ENCODE measurements at places on chromosomes 12 and 14.

- DNase-seq: no peak
Measured at GRCh38 chr14:71236487-71236886, 329.2 kb downstream of the PCNX1 start.

DNA sequence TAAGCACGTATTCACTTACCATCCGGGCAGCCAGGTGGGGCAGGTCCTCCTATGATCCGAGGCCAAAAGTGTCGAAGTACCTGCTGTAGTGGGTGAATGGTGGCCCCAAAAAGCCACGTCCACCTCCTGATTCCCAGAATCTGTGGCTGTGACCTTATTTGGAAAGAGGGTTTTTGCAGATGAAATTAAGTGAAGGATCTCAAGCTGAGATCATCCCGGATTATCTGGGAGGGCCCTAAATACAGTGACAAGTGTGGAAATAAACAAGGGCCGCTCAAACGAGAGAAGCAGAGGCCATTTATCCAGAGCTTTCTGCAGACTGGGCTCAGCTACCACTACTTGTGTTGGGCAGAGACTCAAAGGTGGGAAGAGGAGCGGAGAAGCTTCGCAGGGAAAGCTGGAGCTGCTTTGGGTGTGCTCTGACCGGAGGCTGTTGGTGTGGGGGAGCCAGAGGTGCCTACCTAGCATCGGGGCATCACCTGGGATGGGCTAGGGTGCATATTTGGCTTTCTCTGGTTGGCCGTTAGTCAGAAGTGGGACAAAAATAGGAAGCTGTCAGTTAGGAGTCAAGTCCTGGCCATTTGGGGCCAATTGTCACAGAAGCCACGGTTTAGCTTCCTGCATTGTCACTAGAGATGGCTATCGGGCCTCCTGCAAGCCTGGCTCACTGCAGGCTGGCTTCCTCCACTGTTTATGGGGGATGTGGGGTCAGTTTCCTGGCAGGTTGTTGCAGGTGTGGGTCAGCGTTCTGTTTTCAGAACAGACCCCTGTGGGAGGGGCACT is 27.8 kb upstream of the DLK1 start:
- DNase-seq: no peak

DNA sequence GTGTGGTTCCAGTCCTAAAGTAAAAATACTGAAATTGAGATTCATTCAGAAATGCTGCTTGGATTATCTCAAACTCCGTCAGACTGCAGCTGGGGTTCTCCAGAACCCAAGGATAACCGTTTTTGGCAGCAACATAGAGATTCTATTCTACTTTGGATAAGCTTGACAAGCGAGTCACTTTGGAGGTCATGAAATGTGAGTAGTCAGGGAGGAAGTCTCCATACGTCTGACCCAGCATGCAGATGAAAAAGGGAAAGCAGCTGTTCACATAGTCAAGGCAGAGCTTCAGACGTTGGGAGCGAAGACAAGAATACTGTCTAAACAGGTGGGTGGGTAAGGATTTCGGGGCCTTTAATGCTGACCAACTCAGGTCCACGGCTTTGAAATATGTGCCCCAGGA is 14.9 kb upstream of the HSP90B1 start:
- DNase-seq: no peak

DNA sequence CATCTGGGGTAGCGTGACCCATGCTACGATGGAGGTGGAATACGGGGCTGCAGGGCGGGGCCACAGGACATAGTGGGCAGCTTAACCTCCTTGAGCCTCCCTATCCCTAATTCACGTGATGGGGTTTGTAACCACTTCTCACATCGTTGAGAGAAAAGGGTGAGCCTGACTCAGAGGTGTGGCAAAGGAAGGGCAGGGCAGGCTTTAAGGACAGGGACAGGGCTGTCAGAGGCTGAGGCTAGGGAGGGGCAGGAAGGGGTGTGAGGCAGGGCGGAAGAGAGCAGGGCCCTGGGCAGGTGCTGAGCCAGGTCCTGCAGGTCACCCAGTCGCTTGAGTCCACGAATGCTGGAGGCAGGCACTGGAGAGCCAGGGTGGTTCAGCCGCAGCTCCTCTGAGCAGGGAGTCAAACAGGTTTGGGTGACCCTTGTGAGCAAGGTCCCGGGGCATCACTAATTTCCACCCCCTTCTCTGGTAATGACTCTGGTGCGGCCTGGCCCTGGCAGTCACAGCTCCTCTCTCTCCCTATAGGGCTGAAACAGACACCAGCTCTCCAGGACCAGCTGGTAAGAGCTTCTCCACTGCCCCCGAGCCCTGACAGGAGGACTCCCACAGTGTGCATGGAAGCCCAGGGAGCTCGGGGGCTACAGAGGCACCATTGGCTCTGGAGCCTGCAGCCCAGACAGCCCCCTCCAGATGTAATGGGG is 7.5 kb upstream of the AQP2 start:
- DNase-seq: no peak

- DNase-seq: no peak
Measured at GRCh38 chr12:109222496-109222895, 86.6 kb downstream of the FOXN4 start.

- no peak for DNase-seq
Measured at GRCh38 chr12:89864411-89864810, 155.8 kb upstream of the ATP2B1 start.

- no peak for DNase-seq
Measured at GRCh38 chr12:75553836-75554555, 42.6 kb upstream of the KRR1 start.

DNA sequence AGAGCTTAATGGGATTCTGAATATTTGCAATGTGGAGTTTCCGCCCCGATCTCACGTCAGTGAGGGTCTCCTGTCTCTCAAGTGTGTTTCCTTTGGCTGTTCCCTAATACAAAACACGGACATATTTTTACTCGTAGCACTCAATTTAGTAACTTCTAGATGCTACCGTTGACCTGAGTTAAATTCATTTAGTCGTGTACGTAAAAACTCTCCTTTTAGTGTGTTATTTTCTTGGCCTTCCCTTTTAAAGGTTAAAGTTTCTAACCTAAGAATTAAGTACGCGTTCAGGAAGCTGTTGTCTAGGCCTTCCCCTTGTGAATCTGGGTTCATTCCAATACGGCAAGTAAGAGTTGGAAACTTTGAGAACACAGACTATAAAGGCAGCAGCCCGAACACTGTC is 64.4 kb downstream of the DDX51 start:
- DNase-seq: no peak

DNA sequence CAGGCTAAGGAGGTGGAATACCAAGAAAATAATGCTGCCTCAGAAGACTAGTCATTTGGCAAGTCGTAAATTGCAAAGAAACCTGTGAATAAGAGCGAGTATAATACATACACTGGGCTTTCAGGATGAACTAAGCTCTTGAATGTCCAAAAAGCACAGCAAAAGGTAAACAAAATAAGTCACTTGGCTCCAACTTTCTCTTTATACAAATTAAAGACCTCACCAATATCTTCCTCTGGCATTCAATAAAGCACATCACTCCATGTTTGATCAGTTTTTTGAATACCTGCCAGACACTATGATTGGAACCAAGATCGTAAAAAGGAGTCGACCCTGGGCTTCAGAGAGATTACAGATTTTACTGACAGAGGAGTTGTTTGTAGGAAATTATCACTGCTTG is 3.5 kb downstream of the DICER1 start:
- no peak for DNase-seq

- no peak for DNase-seq
Measured at GRCh38 chr14:52427460-52427859, 113.3 kb downstream of the PTGER2 start.

DNA sequence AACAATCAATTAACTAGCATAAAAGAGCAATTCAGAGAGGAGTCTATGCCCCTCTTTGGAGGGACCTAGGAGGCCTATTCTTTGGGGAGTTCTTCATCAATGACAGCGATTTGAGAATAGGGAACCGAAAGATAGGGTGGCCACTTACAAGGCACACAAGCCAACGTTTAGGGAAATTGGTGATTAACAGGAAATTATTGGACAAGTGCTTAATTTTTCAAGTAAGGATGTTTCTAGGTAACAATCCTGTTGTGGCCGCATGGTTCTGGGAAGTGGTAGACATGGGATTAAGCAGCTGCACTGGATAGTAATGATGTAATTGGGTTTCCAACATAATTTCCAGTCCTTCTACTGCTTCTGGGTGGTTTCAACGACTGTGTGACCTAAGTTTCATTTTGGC is 83.2 kb downstream of the HMGA2 start:
- DNase-seq: no peak

DNA sequence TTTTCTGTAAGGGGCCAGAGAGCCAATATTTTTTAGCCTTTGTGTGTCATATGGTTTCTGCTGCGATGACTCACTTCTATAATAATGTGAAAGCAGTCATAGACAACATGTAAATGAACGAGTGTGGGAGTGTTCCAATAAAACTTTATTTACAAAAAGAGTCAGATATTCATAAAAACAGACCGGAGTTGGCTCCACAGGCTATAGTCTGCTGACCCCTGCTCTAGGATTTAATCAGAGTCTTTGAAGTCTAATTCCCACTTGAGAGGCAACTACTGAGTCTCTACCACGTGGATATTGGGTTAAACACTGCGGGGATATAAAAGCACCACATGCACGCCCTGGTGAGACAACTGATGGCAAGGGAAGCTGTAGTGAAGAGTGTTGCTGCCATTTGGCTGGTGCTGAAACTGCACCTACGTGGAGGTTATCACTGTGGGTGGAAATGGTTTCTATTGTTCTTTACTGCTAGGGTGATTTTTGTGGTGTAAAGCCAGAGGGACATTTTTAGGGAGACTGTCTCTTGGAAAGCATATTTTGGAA is 3.6 kb upstream of the NINJ2 start:
- DNase-seq: no peak

DNA sequence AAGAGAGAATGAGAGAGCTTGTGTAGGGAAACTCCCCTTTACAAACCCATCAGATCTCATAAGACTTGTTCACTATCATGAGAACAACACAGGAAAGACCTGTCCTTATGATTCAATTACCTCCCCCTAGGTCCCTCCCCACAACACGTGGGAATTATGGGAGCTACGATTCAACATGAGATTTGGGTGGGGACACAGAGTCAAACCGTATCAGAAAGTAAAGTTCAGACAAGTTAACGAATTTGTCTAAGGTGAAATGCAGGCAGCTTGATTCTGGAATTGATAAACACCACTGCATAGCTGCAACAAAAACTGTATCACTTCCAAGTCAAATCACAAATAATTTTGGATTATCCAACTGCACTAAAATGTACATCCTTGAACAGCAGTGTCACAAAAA is 47.4 kb downstream of the FOXN3 start:
- no peak for DNase-seq

GRCh38 chr12:52086944-52087835 is 7.7 kb downstream of the SMIM41 start:
- DNase-seq: no peak

Data from activated CD4-positive, alpha-beta T cell treated with anti-CD3 and anti-CD28 coated beads for 1 hour (primary cell).